ENCODE measurements at places on chromosomes 16 and 17.

- no peak for DNase-seq
These were observed 235.3 kb downstream of the SEC14L1 start for GRCh38 chr17:77375917-77376651.

DNA sequence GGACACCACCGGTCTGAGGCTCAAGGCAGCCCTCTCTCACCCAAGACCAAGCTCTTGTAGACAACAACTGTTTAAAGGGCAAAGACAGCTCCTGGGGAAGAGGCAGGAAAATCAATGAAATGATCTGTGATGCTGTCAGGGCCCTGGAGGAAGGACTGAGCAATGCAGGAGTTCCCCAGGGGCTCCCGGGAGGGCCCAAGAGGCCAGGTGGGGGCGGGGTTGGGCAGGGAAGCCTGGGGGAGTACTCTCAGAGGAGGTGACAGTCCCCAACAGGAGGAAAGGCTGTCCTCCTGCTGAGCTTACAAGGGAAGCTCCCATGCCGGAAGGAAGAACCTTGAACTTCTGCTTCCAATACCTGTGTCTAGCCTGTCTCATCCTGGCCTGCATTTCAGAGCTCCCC lies 8.3 kb upstream of the NOS2 start:
- no peak for DNase-seq

DNA sequence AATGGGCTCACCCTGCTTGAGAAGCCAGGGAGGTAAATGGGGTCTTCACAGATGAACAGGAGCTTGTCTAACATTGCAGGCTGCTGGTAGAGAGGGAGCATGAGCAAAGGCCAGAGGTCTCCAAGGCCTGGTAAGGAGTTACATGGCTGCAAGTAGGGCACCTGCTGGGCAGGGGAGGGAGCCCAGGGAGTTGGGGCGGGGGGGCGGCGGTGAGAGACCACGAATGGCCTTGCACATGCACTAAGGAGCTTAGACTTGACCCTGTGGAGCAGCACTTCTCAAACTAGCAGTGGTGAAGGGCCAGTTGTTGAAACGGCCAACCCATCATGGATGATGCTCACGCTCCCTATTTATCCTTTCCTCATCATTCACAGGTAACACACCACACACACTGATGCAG lies 38.4 kb downstream of the ERN1 start:
- no peak for DNase-seq

DNA sequence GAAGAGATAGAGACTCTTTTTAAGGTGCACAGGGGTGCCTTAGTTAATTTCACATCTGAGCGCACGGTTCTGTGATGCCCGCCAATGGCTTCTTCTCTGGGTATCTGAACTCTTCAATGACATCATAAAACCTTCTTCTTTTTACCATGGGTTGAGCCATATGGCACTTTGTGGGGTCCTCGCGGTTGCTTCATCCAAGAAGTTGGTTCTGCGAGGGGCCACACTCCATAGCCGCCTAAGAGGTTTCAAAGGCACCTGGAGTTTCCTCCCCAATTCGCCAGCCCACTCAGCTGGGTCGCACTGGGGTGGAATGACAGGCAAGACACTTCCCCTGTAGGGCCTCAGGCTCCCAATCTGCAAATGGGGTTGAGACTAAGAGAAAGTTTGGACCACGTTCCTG lies 10.4 kb upstream of the MT4 start:
- DNase-seq: no peak

GRCh38 chr17:71327376-71328059 lies 793.3 kb upstream of the SOX9 start:
- DNase-seq: no peak

DNA sequence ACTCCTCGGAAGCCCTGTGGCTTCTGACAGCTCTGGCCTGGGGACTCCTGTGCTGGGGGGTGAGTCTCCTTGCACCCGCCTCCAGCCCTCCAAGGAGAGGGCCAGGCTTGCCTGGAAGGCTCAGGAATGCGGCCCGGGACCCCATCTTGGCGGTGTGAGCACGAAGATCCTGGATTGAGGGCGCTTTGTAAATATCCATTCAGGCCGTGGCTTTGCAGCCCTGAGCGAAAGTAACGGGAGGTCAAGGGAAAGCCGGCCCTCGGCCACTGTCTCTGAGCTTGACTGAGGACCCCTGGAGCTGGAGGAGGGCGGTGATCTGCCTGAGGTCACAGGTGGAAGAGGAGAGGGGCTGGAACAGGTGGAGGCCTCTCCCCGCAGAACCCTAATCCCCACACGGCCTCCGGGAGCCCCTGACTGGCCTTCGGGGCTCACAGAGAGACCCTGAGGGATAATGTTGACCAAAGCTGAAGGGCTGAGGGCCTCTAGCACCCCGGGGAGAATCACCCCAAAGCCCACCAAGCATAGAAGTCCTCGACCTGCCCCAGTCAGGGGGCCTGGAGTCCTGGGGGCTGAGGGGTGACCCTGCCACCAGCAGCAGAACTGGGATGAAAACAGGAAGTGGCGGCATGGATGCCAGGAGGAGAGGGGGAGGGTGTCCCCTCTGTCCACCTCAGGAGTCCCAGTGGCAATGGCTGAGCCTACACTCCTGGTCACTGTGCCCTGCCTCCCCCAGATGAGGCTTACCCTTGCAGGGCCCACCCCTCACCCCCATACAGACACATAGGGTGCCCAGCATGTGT lies 8.3 kb upstream of the RASD1 start:
- no peak for DNase-seq

DNA sequence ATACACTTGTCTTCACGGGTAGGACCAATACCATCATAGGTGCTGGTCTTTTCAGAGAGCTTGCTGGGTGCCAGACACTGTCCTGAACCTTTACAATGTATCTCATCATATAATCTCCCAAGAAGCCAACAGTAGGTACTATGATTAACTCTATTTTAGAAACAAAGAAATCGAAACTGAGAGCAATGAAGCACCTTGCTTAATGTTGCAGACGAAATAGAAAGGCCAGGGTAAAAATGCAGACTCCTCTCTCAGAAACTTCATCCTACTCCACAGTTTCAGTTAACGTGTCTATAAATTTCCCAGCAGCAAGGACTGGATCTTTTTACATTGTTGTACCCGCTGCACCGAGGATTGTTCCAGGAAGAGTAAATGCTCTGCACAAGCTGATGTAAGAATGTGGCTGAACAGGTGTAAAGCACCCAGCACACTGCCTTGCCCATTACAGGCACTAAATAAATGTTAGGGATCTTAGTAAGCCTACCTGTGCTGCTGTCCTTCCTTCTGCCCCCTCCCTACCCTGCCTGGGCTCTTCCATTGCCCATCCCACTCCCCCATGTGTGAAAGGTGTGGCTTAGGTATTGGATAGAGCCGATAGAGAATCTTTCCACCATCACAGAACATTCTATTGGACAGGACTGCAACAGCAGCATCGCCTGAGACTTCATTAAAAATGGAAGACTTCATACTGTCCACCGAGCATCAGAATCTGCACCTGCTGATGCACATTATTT lies 476.7 kb downstream of the SOX9 start:
- no peak for DNase-seq

GRCh38 chr16:259226-259625 lies 16.5 kb downstream of the RGS11 start:
- no peak for DNase-seq

- DNase-seq: no peak
These were observed 92.5 kb upstream of the HAS3 start for GRCh38 chr16:69012906-69013305.

Measured in COR-L47 (cell line).